GM04504 (cell line): ENCODE measurements at places on chromosomes 3 and 15.

- no peak for DNase-seq
Measured at GRCh38 chr3:113966172-113966571, 18.4 kb downstream of the ZDHHC23 start.

DNA sequence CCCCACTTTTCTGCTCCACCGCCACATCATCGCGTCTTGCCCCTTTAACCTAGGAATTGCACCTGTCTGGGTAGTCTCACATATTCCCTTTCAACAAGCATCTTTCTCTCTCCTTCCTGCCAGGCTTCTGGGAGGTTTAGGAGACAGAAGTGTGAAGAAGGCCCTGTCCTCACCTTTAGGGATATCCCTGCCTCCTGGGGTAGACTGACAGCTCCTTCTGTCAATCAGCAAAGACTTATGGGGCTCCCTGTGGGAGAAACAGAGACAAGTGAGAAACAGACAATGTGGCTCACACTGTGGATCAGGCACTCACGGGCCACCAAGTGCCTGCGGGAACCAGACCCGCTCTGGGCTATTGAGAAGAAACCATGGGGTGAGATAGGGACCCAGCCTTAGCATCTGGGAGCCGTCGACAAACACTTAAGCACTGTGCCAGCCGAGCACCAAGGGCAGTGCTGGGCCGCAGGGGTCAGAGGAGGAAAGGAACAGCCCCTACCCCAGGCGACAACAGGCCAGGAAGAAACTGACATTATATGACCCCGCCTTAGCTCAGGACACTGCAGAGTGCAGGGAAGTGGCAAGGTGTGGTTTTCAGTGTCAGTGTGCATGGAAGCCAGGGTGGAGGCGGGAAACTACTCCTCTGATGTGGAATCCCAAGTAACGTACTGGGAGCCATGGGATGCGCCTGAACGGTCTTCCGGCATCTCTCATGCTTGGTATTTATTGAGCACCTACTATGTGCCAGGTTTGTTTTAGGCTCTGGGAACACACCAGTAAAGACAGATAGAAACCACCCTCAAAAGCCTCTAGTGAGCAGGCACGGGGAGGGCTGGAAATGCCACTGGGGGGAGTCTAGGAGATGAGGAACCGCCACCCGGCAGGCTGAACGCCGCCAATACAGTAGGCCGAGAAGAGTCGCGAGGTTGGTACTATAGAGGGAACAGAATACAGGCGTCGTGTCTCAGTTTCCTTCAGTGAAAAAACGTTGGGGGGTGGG, 1.8 kb downstream of the EFCC1 start:
- no peak for DNase-seq

GRCh38 chr15:71707230-71708050, 102.9 kb upstream of the NR2E3 start:
- no peak for DNase-seq

DNA sequence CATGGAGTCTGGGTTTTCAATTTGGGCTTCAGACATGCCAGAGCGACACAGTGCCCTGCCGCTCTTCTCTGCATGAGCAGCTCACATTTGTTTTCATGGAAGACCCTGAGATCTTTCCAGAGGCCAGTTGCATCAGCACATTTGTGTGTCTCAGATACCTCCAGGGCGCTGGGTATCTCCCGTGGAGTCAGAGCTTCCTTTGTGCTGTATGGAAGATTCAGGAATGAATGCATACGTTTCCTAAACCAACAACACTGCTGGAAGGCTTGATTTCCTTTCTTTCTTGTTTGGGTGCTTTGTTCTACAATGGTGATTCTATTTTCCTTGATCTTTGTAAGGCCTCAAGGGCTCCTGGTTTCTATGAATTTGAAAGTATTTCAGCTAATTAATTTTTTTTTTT, 106.5 kb downstream of the CACNA2D3 start:
- no peak for DNase-seq

DNA sequence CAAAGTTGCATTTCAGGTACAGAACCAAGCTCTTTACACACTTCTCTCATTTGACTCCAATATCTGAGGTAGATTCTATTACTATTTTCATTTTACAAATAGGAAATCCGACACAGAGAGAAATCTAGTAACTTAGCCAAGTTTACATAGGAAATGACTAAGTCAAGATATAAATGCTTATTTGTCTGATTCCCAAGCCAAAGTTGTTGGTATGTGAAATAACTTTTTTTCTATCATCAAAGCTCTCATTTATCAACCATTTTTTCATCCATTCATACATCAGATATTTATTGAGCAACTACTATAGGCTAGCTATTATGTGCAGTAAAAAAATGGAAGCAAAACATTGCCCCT, 89.2 kb upstream of the MITF start:
- DNase-seq = no peak

DNA sequence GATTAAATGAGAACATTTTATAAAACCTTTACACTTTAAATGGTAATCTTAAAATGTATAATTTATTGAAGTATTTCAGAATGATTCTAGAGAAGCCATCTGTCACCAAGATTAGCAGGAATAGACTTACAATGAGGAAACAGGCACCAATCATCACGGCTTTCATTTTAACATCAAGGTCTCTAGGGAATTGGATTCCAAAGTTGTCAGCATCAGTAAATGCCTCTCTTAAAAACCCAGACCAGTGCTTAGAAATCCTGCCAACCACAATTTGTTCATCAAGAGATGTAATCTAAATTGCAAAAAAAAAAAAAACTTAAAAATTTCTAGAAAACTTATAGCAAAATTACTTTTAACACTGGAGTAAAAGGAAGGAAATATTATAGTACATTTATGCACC, 20.3 kb downstream of the PLSCR2 start:
- DNase-seq = no peak

DNA sequence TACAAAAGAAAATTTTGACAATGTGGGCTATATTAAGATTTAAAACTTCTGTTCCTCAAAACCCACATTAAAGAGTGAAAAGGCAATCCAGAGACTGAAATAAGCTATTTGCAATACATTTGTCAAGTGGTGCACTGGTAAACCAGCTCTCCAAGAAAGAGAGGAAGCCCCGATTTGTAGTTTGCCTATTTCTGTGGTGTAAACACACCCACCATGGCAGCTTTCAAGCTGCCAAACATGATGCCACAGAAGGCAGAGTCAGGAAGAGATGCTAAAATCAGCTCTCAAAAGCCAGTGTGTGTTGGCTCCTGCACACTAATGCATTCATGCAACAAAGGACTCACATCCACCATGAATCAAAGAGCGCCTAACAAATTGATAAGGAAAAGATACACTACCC, 17.5 kb downstream of the RFTN1 start:
- DNase-seq = no peak

- DNase-seq = no peak
Measured at GRCh38 chr15:92159481-92159880, 234.2 kb upstream of the ST8SIA2 start.

DNA sequence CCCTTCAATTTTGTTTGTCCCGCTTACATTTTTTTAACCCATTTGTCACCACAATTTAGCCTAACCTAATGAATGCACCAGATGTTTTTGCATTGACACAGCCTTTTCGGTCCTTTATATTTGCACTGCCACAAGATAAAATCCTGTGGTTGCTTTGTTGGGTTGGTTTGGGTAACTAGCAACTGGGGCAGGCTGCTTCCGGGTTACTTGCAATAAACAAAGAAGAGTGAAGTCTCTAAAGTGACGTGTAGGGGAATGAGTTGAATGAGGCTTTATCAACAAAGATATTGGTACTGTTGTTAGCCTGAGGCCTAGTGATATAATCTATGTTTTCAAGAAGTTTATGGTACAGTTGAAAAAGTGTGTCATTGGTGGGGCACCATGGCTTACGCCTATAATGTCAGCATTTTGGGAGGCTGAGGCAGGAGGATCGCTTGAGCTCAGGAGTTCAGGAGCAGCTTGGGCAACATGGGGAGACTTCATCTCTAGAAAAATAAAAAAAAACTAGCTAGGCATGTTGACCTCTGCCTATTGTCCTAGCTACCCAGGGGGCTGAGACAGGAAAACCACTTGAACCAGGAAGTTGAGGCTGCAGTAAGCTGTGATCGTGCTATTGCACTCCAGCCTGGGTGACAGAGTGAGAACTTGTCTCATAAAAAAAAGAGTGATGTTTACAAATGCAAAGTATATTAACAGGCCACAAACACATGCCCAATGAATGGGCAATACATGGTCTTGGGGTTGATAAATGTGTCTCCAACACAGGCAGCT, 121.8 kb downstream of the OXSM start:
- DNase-seq = no peak

GRCh38 chr3:144052275-144052674, 80.7 kb downstream of the DIPK2A start:
- no peak for DNase-seq

DNA sequence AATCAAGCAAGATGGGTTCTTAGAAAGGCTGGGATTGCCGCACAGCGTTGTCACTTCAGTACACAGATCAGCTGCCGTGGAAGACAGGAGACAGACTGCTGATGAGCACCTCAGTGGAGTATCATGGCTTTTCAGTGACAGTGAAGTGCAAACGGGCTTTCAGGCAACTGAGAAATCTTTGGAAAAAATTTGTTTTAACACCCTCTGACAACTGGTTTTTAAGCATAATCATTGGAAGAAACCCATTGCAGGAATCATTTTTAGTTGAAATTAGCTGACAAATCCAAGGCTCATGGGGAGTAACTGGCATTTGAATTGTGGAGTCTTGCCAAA, 418.8 kb downstream of the OTOL1 start:
- DNase-seq = no peak

DNA sequence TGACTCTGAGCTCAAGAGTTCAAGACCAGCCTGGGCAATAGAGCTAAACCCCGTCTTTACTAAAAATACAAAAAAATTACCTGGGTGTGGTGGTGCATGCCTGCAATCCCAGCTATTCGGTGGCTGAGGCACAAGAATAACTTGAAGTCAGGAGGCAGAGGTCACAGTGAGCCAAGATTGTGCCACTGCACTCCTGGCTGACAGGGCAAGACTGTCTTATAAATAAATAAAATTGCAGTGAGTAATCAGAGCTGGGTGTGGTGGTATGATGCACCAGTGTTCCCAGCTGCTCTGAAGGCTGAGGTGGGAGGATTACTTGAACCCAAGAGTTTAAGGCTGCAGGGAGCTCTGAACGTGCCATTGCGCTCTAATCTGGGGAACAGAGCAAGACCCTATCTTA, 55.9 kb upstream of the GCNT3 start:
- no peak for DNase-seq

DNA sequence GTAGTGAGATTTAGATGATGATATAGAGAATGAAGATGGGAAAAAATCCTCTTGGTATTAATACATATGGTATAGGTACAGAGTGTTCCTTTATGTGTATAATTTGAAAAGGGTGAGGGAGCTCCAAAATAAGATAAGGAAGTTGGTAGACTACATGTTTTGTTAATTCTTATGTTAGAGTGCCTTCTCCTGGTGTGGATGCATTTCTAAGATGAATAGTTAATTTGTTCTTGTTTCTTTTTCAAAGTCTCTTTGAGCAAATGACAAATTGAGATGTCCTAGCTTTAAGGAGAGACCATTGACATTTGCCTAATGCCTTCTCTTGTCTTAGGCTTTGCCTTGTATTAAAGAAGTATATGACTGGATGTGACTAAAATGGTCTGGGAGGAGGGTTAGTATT, 34.1 kb downstream of the AKAP13 start:
- no peak for DNase-seq

DNA sequence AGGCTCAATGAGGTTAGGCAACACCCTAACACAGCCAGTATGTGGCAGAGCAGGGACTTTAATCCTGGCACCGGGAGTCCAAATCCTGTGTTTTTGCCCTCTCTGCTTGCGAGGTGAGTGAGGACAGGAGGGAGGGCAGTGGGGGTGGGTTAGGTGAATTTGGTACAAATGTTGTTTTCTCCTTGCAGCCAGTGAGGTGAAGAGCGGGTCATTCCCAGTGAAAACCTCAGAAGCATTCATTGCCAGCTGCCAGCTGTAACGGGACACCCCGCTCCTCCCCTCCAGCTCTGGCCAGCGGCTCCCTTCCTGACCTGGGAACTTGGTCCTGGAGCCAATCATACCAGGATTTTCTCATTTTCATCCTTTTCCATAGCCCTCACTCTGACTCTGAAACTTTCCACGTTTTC, 45.7 kb upstream of the RAB6B start:
- DNase-seq = no peak

- DNase-seq = no peak
Measured at GRCh38 chr3:31960793-31961431, 20.1 kb downstream of the OSBPL10 start.

GRCh38 chr3:142735462-142735861, 11.6 kb downstream of the TRPC1 start:
- DNase-seq = no peak

- no peak for DNase-seq
Measured at GRCh38 chr3:50708620-50709019, 33.9 kb downstream of the DOCK3 start.

DNA sequence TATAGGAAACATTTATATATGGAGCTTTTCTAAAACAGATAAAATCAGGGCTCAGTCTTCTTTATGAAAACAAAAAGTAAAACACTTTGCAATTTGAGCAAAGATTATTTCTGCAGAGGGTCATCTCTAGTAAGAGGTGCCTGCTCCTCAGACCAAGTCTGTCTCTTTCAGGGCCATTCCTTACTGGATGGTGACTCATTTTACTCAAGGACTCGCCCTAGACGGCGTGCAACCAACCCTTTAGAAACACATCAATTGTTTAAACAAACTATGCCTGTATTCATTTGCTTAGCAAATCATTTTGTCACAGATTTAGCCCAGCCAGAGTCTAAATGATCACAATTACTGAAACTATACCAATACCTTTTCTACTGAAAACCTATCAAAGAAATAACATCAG, 242.8 kb upstream of the ICE2 start:
- DNase-seq = no peak

GRCh38 chr15:83769411-83769999, 115.6 kb downstream of the ADAMTSL3 start:
- DNase-seq = no peak

DNA sequence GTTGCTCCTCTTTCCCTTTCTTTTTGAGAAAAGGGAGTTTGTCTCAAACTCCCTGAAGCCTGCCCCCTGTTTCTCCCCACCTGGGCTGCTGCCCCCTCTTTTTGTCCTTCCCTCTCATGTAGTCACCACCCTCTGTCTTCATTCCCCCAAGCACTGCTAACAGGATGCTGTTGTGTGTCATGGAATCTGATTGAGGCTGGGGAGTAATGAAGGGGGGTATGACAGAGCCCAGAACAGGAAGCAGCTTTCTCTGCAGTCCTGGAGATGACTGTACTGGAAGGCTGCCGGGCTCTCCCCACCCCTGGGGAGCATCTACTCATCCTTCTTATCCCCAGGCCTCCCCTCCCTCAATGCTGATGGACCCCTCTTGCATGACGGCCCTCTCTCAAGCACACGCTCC, 181.6 kb downstream of the ABHD5 start:
- peak; percentile 79 for DNase-seq

DNA sequence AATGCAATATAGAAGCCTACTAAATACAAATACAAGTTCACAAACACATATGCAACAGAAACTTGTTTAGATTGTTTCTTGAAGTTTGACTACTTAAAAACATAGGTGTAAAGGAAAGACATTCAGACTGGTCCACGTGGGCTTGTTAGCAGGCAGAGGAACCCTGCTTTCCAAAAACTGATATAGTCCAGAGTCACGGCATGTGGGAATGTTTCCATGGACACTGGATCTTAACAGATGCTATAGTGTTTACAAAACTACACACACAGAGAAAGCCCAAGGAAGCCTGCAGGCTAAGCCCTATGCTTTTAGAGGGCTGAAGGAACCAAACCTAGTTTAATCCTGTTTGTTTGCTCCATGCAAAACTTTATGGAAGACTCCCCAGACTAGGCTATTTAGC, 45.2 kb upstream of the LRRC58 start:
- DNase-seq = no peak

- no peak for DNase-seq
Measured at GRCh38 chr3:148066802-148067201, 630.9 kb upstream of the AGTR1 start.
